ENCODE measurements at places on chromosomes 3 and 15. TPM values are rescaled to one million over a fixed set of nuclear protein-coding genes. Genes with fewer than 3 reads are reported as not detected.

The CCR8 gene
- not detected for total RNA-seq

The NT5DC2 gene
- 21.6 TPM for total RNA-seq

The DZIP1L gene
- 58.5 TPM for total RNA-seq

The CYP1A1 gene
- 0.29 TPM for total RNA-seq

The NISCH gene
- 93.5 TPM for total RNA-seq

The KCNH8 gene
- not detected for total RNA-seq

The ECE2 gene
- not detected for total RNA-seq

The RTP1 gene
- total RNA-seq = not detected

The LRRC2 gene
- total RNA-seq = 10.7 TPM

The RAD54L2 gene
- total RNA-seq = 13.3 TPM

The CKMT1B gene
- total RNA-seq = not detected

The CHRM5 gene
- total RNA-seq = not detected

The PLAAT1 gene
- total RNA-seq = not detected

The GOLGA6L7 gene
- not detected for total RNA-seq

The ANKUB1 gene
- total RNA-seq = not detected

The TGM5 gene
- total RNA-seq = not detected

The SLC2A2 gene
- not detected for total RNA-seq

The CLPX gene
- total RNA-seq = 85.2 TPM

The DPPA4 gene
- 0.90 TPM for total RNA-seq

The COL6A5 gene
- total RNA-seq = not detected

The P2RY14 gene
- total RNA-seq = 0.67 TPM

The TGM4 gene
- total RNA-seq = not detected

The OR5K4 gene
- total RNA-seq = not detected

The ERC2 gene
- not detected for total RNA-seq

The EFCC1 gene
- total RNA-seq = 1.2 TPM

The LRRFIP2 gene
- total RNA-seq = 56.5 TPM

The RETNLB gene
- total RNA-seq = not detected

The FGF12 gene
- not detected for total RNA-seq

The PDIA3 gene
- total RNA-seq = 160 TPM

The DHX36 gene
- total RNA-seq = 53.8 TPM

The TRH gene
- total RNA-seq = not detected

The CYP8B1 gene
- total RNA-seq = not detected

The AGTR1 gene
- 5.4 TPM for total RNA-seq

The UROC1 gene
- total RNA-seq = not detected

The GOLGA6B gene
- not detected for total RNA-seq

The MCCC1 gene
- total RNA-seq = 20.5 TPM

The TUSC7 gene
- total RNA-seq = not detected

The CCK gene
- total RNA-seq = not detected

The DPH3 gene
- 19.4 TPM for total RNA-seq

The TMEM207 gene
- not detected for total RNA-seq

The ZPLD1 gene
- total RNA-seq = 0.07 TPM

The ARHGAP11A gene
- not detected for total RNA-seq

The SOX2 gene
- total RNA-seq = not detected

The CELF6 gene
- total RNA-seq = 4.4 TPM

The GAP43 gene
- 7.0 TPM for total RNA-seq

The BTBD1 gene
- 118 TPM for total RNA-seq

The ZNF662 gene
- 25.5 TPM for total RNA-seq

The SMCO1 gene
- total RNA-seq = not detected

The LSMEM2 gene
- not detected for total RNA-seq

The ACOX2 gene
- total RNA-seq = 10.3 TPM
